ENCODE measurements at places on chromosomes 11 and 22. TPM values are rescaled to one million over a fixed set of nuclear protein-coding genes. Genes with fewer than 3 reads are reported as not detected.

The A4GALT gene
- 0.31 TPM for total RNA-seq

The APOL4 gene
- 10.5 TPM for total RNA-seq

The HTATIP2 gene
- total RNA-seq, result 6.1 TPM

The DRICH1 gene
- total RNA-seq, result 0.31 TPM

- no peak for DNase-seq
Measured at GRCh38 chr11:34640050-34640923, 19.4 kb downstream of the EHF start.

GRCh38 chr11:17776212-17776875 lies 41.8 kb downstream of the KCNC1 start:
- no peak for DNase-seq

- DNase-seq, result no peak
Measured at GRCh38 chr11:11611381-11611780, 10.4 kb downstream of the GALNT18 start.

The RIBC2 gene
- total RNA-seq, result not detected

The LMNTD2 gene
- 0.16 TPM for total RNA-seq

The E2F8 gene
- total RNA-seq, result 0.62 TPM

DNA sequence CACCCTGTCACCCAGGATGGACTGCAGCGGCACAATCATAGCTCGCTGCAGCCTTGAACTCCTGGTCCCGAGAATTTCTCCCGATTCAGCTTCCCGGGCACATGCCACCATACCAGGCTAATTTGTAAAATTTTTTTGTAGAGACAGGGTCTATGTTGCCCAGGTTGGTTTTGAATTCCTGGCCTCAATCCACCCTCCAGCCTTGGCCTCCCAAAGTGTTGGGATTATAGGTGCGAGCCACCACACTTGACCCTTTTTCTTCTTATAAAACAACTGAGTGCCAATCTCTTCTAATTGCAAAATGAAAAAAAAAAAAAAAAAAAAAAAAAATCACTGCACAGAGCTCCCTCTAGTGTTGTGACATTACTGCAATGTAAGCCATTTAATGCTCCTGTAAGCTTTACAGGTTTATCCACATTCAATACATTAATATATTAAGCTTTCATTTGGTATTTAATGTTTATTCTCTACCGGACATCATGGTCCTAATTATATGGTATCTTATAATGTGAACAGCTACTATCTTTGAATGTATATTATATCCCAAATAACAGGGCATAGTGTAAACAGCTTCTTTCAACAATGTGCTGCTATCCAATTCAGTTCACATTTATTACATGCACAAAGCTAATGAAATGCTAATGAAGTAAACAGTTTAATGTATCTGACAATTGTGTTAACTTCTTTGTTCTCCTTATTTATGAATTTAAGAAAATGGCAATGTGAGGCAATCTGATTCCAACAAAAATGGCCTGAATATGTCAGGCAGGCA lies 44.6 kb downstream of the COPB1 start:
- DNase-seq, result no peak

The FAM83F gene
- 0.78 TPM for total RNA-seq

The ADAMTS15 gene
- 4.7 TPM for total RNA-seq

- DNase-seq, result no peak
Measured at GRCh38 chr11:8621147-8621546, 27.1 kb upstream of the STK33 start.

The CBLIF gene
- total RNA-seq, result not detected

The DPAGT1 gene
- 8.7 TPM for total RNA-seq

GRCh38 chr11:75280227-75280701 lies 39.7 kb downstream of the TPBGL start:
- peak; percentile 70 for DNase-seq

The CRYBB2 gene
- not detected for total RNA-seq

DNA sequence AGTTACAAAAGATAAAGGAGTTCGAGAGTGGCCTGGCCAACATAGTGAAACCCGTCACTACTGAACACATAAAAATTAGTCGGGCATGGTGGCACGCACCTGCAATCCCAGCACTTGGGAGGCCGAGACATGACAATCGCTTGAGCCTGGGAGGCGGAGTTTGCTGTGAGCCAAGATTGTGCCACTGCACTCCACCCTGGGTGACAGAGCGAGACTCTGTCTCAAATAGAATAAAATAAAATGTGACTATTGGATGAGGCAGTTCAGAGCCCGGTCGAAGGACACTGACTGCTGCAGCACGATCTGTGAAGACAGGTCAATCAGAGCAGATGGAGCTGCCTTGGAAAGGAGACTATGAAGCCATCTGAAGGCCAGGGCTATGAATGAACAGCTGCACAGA lies 37.7 kb upstream of the ANO1 start:
- DNase-seq, result no peak

- no peak for DNase-seq
Measured at GRCh38 chr22:42902875-42903510, 45.9 kb upstream of the ARFGAP3 start.

The PKNOX2 gene
- 5.3 TPM for total RNA-seq

- DNase-seq, result no peak
Measured at GRCh38 chr11:28820296-28820989, 712.3 kb downstream of the METTL15 start.

- DNase-seq, result no peak
Measured at GRCh38 chr11:46066335-46066734, 54.9 kb downstream of the PHF21A start.

DNA sequence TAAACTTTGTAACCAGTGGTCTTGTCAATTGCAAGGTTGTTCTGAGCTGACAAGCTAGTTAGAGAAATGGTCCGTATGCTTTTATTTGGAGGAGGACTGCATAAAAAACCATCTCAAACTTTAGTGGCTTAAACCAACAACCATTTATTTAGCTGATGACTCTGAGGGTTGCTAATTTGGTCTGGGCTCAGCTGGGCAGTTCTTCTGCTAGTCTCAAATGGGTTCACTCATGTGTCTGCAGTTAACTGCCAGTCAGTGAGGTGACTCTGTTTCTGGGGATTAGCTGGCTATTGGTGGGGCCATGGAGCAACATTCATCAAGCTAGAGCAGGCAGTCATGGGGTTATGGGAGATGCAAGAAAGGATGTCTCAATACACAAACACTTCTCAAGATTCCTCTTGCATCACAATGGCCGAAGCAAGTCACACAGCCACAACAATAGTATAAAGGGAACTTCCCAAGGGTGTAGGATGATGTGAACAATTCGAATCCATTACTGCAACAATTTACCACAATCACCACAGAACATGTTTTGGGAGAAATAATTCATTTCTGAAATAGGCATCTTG lies 521.9 kb downstream of the INSC start:
- DNase-seq, result no peak

DNA sequence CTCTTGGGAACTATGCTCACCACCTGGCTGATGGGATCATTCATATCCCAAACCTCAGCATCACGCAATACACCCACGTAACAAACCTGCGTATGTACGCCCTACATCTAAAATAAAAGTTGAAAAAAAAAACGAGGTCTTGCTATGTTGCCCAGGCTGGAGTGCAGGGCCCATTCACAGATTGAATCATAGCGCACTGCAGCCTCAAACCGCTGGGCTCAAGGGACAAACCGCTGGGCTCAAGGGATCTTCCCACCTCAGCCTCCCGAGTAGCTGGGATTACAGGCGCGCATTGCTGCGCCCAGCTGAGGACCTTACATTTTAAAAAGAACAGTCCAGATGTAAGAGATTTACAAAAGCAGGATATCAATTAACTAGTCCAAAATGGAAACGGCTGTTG lies 41.9 kb upstream of the EMID1 start:
- no peak for DNase-seq

GRCh38 chr22:44660051-44660830 lies 41.8 kb upstream of the PRR5 start:
- DNase-seq, result no peak

The TPBGL gene
- under 0.01 TPM for total RNA-seq

DNA sequence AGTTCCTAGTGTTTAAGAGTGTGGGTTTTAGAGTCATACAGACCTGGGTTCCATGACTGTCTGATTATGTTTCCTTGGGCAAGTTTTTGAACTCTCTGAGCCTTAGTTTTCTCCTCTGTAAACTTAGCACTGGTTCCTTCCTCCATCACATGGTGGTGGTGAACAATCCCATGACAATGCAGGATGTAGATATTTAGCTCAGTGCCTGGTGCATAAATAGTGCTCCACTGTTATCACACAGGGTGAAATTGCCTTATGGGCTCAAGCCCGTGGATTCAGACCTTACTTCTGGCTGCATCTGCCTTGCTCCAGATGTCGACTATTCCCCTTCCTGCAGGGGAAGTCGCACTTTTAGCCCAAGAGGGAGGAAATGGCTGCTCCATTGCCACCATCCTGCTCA lies 62.7 kb downstream of the LDLRAD3 start:
- DNase-seq, result no peak

The MYBPC3 gene
- not detected for total RNA-seq
